CMK (cell line): ENCODE measurements at places on chromosomes 7 and 10.

GRCh38 chr10:519716-520401, 169.6 kb downstream of the DIP2C start:
- DNase-seq = no peak

DNA sequence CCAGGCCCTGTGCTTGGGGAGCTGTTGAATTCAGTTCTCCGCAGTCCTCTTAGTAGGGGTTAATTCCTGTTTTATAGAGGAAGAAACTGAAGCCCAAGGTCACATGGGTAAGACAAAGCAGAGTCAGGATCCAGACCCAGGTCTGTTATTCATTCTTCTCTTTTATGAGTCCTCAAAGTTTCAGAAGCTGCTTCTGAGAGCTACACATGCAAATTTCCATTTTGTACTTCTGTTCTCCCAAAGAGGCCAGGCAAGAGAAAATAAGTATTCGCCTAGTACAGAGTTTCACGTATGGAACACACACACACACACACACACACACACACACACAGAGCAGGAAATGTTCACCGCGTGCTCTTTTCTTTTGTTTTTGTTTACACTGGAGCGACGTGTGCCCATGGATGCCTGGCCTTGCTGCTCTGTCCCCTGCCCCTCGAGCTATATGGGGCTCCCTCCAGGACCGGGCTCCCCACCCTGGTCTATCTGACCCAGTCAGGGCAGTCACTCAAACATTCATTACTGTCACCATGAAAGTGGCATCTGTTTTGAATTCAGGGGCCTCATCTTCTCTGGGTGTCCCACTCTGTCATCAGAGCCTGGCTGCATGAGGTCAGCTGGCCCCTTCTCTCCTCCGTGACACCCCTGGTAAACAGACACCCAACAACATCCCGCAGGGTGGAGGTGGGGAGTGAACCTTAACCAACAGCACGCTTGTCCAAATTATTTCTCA, 84.4 kb downstream of the TNS3 start:
- DNase-seq = no peak

GRCh38 chr7:78473571-78474301, 675.2 kb downstream of the PHTF2 start:
- DNase-seq = no peak

GRCh38 chr10:104297697-104298660, 29.0 kb downstream of the GSTO2 start:
- no peak for DNase-seq

DNA sequence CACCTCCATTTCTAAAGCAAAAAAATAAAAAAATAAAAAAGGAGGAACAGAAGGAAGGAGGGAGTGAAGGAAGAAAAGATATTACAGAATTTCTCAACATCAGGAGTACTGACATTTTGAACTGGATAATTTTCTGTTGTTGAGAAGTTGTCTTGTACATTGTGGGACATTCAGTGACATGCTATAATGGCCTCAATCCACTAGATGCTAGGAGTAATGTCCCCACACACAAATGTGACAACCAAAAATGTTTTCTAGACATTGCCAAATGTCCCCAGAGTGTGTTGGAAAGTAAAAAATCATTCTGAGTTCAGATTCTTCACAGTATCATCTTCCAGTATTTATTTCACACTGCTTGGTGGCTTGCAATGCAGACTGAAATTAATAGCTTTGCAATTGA, 6.5 kb downstream of the ZNF438 start:
- DNase-seq = no peak

- no peak for DNase-seq
These were observed 23.0 kb downstream of the BZW2 start for GRCh38 chr7:16668978-16669377.

GRCh38 chr10:43117777-43118583, 20.3 kb upstream of the CSGALNACT2 start:
- no peak for DNase-seq

DNA sequence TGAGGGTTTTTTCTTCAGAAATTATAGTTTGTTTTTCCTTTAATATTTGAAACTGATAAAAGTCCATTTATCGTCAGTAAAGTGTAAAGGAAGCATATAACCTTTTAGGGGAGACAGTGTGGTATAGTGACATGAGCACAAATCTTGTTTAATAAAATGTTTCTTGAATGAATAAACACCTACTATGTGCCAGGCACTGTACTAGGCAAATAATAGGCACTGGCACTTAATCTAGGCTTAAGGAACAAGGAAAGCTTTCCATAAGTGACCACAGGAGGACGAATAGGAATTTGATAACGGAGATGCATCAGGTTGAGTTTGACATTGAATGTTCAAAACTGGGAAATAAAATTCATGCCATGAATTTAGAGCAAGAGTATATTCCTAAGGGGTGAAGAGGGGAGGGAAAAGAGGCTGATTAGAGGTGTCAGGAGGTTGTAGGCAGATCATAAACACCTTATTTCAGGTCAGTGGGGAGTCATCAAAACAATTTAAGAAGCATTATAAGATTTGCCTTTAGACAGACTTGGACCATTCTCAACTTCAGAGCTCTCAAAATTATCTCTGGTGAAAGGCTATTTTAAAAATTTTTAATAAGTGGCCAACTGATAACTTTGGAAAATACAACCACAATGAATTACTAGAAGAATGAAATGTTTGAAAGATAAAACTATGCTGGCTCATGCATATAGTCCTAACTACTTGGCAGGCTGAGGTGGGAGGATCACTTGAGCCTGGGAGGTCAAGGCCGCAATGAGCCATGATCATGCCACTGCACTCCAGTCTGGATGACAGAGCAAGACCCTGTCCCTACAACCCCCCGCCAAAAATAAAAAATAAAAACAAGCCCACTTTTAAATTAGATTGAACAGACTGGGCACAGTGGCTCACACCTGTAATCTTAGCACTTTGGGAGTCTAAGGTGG, 22.4 kb downstream of the RALA start:
- DNase-seq = no peak

DNA sequence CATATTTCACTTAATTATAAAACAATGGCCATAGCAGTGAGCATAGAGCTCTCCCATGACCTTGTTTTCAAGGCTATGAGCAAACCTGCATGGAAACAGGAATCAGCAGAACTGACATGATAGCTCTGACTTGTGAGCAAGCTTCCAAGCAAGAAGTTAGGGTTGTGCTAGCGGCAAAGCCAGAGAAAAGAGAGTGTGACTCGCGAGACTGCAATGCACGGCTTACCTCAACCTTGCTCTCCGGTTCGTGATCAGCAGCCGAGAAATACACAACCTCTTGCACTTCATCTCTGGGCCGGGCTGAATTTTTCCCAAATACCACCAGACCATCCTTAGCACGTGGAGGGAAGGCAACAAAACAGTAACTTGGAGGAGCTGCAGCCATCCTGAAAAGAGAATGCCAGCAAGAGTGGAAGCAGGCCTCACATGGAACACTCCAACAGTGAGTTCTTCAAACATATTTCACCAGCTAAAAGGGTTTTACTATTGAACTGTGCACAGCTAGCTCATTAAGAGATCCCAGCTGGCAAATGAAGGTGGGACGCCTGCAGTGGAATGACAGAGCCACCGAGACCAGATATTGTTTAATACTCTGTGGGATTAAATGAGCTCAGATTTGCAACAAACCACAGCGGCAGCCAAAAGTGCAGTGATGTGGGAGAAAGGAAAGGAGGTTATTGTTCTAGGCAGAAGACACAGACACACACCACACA, 20.8 kb downstream of the SCRN1 start:
- DNase-seq = no peak

DNA sequence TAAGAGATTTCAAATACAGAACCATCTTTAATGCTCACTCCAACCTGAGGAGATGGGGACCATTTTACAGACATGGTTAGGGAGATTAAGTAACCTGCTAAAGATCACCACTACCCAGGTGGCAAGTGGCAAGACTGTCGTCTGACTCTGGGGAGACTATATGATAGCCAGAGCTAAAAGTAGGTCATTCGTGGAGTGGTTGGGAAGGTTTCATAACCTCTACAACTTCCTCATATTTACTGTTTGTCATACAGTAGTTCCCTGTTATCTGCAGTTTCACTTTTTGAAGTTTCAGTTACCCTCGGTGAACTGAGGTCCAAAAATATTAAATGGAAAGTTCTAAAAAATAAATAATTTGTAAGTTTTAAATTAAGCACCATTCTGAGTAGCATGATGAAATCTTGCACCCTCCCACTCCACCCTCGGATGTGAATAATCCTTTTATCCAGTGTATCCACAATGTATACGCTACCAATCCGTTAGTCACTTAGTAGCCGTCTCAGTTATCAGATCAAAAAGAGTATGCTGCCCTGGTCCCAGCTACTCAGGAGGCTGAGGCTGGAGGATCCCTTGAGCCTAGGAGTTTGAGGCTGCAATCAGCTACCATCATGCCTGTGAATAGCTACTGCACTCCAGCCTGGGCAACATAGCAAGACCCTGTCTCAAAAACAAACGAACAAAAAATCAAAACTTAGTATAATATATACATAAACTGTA, 14.9 kb upstream of the LGI1 start:
- DNase-seq = no peak

DNA sequence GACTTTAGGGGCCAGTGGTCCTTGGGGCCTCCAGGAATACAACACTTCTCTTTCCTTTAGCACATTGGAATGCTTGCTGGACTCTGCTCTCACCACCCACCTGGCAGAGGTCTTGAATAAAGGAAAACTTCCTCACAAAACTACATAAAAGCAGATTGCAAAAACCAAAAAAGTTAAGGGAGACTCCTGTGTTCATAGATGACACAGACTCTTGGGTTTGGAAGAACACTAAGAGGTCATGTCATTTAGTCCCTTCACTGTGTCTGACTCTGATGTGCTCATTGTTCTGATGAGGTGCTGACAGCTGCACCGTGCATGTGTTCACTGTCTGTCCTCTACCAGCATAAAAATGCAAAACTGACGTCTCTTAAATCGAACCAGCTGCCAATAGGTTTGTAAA, 11.4 kb downstream of the BLNK start:
- no peak for DNase-seq

- no peak for DNase-seq
These were observed 75.8 kb upstream of the BMPER start for GRCh38 chr7:33829536-33829935.

DNA sequence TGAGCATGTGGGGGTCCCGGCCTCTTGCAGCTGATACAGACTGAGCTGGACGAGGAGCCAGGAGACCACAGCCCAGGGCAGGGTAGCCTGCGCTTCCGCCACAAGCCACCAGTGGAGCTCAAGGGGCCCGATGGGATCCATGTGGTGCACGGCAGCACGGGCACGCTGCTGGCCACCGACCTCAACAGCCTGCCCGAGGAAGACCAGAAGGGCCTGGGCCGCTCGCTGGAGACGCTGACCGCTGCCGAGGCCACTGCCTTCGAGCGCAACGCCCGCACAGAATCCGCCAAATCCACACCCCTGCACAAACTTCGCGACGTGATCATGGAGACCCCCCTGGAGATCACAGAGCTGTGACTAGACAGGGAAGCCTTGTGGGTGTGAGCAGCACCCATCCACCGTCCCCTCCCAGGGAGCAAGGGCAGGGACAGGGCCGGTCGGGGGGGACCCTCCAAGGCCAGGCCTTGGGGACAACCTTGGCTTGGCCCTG, 36.1 kb downstream of the PSAP start:
- DNase-seq = no peak

DNA sequence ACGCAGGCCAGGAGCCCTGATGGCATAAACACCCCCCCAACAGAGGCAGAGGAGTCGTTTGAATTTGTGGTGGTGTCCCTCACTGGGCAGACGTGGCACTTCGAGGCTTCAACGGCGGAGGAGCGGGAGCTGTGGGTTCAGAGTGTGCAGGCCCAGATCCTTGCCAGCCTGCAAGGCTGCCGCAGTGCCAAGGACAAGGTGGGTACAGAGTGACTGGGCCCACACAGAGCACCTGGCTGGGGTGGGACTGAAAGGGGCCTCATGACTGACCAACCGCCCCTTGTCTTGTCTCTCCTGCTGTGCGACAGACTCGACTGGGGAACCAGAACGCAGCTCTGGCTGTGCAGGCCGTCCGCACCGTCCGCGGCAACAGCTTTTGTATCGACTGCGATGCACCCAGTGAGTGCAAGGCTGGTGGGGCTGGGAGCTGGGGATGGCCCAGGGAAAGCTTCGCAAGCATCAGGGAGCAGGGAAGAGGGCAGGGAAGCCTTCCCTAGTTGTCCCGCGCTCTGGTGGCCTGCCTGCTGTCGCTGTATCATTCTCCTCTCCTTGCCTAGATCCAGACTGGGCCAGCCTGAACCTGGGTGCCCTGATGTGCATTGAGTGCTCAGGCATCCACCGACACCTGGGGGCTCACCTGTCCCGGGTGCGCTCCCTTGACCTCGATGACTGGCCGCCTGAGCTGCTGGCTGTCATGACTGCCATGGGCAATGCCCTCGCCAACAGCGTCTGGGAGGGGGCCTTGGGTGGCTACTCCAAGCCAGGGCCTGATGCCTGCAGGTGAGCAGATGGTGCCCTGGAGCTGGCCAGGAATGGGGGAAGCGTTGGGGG, 25.4 kb downstream of the GBX1 start:
- DNase-seq = no peak

DNA sequence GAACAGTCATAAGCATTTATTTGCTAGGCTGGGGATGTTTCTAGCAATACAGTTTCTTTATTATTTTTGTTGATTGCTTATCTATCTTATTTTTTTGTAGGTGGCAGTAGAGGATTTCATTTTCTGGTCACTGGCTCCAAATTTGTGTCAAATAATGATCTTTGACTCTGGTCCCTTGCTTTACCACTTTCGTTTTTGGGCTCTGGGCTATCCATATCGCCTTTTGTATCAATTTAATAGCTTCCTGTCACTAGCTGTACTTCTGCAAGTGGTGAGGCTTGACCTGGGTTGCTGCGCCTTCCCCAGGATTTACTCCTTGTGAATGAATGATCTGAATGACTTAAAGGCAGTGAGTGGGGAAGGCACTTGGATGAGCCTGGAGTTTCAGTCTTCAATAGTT, 48.4 kb downstream of the MDFIC start:
- no peak for DNase-seq

DNA sequence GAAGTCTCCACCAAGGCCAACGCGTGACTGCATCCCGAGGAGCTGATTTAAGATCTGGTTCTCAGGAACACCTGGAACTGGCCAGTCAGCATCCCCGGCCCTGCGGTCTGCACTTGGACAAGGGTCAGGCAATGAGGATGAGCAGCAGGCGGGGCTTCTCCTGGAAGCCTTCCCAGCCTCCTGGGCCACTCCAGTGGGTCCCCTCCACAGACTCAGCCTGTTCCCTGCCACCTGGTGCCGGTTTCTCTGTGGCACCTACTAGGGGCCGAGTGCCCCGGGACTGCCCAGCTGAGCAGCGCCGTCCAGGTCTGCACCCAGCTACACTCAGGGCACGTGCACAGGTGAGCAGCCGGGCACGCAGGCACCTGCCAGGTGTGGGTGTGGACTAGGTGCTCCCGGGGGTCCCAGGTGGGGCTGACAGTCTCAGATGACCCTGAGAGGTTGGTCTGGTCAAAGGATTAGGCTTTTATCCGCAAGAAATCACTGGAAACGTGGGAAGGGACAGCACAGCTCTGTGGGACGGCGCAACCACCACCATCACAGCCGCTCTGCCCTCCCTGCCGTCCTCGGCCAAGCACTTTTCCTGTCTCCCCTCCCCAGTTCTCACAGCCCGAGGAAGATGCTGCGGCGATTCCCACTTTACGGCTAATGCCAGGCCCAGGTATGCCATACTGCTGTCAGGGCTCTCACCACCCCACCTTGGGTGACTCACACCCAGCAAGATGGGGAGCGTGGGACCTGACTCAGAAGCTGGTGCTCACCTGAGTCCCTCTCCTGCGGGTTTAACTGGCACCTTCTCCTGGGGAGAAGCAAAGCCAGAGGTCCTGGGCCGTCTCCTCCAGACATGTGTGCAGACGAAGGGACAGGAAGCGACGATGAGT, 166.0 kb downstream of the RNF216 start:
- DNase-seq = no peak
